NCI-H1436 treated with DMSO at 0.1 percent for 48 hours (cell line): ENCODE measurements at places on chromosomes 16 and 17.

DNA sequence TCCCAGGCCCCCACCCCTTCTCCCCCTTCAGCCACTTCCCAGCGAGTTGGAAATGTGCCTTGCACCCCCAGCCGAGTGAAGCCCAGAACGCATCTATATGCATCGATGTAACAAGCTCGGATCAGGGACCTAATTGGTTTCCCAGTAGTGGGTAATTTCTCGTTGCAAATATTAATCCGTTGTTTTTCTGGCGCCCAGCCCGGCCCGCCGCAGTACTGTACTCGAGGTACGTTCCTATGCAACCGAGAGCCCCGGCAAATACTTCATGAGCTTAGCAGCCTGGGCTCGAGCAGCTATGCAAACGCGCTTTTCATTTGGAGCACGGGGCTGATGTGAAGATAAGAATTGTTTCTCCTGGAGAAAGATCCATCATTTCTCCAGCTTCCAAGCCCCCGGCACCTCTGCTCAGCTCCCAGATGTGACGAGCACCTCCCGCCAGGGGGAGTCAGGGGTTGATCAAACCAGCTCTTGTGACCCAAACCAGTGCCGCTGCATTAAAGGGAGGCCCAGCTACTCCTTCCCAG, 229.8 kb downstream of the KATNIP start:
- DNase-seq, result no peak

DNA sequence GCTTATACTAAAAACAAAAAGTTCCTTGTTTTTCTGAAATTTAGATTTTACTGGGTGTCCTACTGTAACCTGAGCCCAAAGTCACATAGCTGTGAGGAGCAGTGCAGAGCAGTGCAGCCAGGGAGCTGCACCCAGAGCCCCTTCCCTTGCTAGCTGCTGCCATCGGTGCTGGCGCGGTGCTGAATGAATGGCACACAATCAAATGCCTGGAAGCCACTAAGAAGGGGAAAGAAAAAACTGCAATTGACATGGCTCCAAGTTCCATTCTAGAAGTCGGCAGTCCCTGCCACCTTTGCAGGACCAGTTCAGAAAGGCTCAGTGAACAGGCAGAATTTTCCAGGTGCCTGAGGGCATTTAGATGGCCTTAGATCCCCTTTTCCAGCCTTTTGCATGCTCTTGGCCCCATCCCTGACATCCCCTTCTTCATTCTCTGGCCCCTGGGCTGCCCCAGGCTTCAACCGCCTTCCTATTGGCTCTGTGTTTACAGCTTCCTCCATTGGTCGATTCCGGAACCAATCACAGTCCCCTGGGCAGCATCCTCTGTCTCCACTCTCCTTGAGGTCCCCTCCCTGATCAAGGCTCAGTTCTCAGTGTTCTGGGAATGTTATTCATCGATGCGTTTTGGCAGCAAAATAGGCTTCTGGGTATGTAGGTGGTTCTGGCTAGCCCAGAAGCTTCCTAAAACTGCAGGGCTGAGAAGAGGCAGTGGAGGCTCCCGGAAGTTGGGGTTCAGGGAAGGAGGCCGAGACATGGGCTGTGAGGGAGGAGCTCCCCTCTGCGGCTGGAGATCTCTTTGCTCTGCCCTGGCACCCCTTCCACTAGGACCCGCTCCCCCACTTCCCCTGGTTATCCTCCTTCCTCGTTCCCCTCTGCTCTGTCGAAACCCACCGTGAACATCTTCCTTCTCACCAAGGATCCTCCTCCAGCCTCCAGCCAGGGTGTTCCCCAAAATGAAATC, 37.9 kb downstream of the ATP2C2 start:
- DNase-seq, result no peak

GRCh38 chr17:41814195-41814594, 1.4 kb downstream of the FKBP10 start:
- no peak for DNase-seq

DNA sequence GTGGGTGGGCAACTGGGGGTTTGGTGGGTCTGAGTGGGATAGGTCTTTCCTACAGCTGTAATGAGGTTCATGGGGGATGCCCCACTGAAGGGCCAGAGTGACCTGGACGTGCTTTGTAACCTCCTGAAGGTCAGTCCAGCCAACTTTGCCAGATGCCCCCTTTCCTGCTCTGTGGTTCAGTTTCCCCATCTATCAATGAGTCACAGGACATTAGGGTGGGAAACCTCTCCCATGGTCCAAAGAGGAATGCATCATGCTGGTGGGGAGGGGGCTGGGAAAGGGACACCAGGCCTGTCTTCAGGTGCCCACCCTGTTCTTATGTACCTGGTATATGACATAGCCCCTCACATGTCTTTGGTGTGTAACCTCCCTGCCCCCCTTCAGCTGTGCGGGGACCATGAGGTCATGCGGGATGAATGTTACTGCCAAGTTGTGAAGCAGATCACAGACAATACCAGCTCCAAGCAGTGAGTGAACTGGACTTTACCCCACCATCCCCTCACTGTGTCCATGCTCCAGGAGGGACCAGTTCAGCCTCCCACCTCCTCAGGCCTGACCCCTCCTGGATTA, 24.0 kb upstream of the ALKBH5 start:
- no peak for DNase-seq

GRCh38 chr16:916035-916799, 54.6 kb downstream of the LMF1 start:
- DNase-seq, result no peak

GRCh38 chr17:16507918-16508533, 16.0 kb upstream of the LRRC75A start:
- no peak for DNase-seq

- DNase-seq, result no peak
These were observed 764 bp upstream of the SLC6A4 start for GRCh38 chr17:30236297-30236624.

GRCh38 chr16:2152695-2153506, 2.7 kb upstream of the TRAF7 start:
- no peak for DNase-seq
